ENCODE measurements at places on chromosomes 2 and 18.

- DNase-seq: no peak
Observed at GRCh38 chr2:169185711-169186110, 116.3 kb downstream of the DHRS9 start.

DNA sequence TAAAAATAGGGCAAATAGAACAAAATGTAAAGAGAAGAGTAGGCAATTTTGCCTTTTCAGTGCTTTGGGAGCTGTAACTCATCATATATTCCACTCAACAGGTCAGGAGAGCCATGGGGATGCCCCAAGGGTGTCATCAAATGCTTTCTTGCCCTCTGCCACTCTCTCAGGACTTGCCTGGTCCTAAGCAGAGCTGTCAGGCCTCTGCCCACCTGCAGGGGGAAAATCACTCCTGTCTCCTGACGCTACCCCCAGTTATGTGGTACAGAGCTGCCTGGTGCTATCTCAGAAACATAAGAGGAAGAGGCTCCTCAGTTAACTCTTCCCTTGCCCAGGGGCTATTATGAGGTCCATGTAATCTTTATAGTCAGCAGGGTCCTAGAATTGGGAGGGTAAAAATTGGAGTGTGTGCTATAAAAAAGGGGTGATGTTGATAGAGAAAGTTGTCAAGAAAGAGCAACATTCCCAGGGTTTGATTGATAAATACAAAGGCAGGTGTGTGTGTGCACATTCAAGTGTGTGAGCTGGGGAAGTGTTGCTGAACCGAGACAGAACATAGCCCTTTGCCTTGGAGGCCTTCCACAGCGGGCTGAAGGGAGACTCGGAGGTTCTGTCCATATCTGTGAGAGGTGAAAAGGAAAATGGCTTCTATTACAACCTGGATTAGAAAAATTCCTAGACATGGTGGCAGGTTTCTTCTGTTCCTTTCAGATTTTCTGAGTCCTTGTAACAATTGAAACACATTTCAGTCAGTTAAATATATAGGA lies 25.4 kb downstream of the PTPRM start:
- DNase-seq: no peak

- no peak for DNase-seq
Observed at GRCh38 chr2:103809415-103809814, 1044.5 kb upstream of the POU3F3 start.

DNA sequence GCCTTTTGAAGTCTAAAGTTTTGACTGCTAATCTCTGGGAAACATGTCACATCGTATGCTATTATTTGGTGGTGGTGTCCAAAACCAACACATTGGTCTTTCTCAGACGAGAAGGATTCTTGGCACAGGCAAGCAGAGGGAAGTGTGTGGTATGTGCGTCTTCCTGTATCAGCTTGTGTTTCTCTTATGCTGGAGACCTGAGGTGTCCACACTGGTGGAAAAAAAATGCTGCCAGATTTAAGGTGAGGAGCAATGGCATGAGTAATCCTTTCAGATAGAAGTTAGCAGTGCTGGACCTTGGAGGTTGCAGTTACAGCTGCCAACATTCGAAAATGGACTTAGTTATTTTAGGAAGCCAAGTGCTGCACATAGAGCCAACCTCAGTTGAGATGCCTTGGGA lies 11.7 kb upstream of the FHL2 start:
- no peak for DNase-seq

DNA sequence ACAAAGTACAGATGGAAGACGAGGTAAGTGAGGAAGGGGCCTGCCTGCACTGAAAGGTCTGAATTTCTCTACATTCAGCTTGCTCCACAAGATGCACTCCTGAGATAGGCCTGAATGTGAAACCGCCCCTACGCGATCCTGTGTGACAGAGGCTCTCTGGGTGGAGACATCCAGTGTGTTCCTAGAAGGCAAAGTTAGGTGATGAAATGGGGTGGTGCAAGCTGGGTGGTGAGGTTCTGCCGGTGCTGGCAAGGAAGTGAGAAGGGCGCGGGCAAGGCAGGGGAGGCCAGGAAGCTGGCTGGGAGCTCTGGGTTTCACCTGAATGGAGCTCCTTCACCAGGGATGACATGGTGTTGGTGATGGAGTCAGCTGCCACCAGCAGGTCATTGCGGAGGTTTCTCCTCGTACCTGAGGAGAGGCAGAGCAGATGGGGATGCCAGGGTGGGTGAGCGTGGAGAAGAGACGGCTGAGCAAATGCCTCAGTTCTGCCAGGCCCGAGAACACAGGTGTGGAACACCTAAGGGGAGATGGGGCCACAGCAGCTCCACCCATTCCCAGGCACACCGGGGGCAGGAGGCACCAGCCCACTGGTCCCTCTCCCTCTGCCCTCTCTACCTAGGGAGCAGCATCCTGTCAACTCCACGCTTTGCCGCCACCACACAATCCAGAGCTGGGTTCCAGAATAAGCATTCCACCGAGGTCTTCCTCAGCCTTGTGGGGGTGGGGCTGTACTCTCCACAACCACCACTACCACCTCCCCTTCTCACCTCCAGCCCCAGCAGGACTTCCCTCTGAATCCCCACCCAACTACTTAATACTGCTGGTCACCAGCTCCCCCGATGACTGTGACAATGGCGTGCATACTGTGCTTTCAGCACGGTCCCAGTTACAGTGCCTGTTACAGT lies 45.5 kb upstream of the DNMT3A start:
- DNase-seq: no peak

DNA sequence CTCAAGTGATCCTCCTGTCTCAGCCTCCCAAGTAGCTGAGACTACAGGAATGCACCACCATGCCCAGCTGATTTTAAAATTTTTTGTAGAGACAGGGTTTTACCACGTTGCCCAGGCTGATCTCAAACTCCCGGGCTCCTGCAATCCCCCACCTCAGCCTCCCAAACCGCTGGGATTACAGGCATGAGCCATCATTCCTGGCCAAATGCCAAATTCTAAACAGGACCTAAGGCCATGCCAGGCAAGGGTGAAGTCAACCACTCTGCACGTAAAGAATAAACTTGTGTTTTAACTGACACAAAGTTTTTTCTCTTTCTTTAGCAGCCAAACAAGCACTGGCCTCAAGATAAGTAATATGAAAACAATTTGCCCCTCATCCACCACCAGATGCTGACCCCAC lies 37.4 kb upstream of the SATB2 start:
- DNase-seq: no peak

DNA sequence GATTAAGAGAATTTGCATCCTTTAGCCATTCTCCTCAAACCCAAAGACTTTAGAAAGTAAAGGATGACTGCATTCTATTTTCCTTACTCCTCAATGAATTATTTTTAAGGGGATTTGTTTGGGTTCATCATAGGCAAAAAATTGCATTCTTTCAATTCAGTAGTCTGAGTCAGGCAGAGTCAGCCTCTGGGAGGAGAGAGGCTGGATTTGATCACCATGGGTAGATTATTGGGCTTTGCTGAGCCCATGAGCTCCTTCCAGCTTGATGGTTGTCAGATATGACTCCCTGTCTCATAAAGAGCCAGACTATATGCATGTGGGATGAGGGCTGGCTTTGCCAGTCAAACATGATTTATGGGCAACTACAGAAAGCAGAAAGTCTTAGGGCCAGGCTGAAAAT lies 101.2 kb downstream of the KCNS3 start:
- DNase-seq: no peak

GRCh38 chr2:45745231-45745630 lies 93.8 kb downstream of the PRKCE start:
- no peak for DNase-seq

GRCh38 chr18:25147877-25148488 lies 204.0 kb downstream of the ZNF521 start:
- DNase-seq: no peak

GRCh38 chr2:43950383-43951008 lies 45.3 kb downstream of the LRPPRC start:
- no peak for DNase-seq

GRCh38 chr2:8538531-8538930 lies 143.3 kb upstream of the ID2 start:
- no peak for DNase-seq

GRCh38 chr18:52045946-52046675 lies 293.9 kb upstream of the DCC start:
- no peak for DNase-seq

Measured in SHP77 (cell line).